ENCODE measurements at places on chromosomes 5 and 9.
A peak's percentile ranks its signal among the peaks of the same experiment; 100 is the strongest.

- DNase-seq = no peak
Measured at GRCh38 chr5:177449140-177450061, 2.8 kb downstream of the PRR7 start.

- no peak for DNase-seq
Measured at GRCh38 chr5:81317536-81317935, 16.1 kb downstream of the ZCCHC9 start.

GRCh38 chr5:139388198-139388821, 1.4 kb downstream of the MZB1 start:
- DNase-seq = peak; percentile 63

DNA sequence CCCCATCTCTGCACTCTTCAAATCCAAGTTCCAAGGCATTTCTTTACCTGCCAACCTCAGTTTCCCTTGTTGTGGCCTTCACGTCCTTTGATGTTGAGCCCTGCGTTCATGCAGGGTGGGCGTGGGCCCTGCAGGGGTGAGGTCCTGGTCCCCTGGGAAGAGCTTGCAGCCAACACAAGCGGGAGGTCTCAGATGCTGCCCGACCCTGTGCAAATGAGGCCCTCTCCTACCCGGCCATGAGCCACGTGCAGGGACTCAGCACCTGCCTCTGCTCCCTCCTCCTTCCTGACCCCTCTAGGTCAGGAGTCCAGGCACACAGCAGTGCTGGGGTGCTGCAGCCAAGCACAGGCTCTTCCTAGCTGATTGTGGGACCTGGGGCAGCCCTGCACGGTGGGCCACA, 124.5 kb downstream of the ADAMTS2 start:
- no peak for DNase-seq

- no peak for DNase-seq
Measured at GRCh38 chr5:150139334-150139733, 16.3 kb downstream of the PDGFRB start.

DNA sequence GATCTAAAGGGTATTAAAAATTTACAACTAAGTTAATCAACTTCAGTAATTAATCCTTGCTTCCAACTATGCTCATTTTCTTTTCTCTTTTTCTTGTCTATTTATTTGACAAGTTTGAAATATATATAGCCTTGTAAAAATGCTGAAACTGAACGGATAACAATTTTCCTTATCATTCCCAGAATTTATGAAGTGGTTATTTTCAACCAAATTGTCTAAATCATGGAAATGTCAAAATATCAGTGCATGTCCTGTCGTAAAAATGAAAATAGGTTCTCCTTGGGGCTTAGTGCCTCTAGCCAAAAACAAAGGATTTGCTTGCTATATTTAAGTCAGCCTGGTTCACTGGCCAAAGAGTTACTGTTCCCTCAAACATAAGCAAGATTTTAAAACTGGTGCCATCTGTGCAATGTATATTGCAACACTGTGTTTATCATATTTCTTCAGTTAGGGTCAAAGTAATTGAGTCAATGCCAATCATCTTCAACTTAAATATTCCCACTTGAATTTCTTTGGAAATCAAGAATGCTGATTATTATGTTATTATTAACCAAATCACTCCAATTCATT, 798.3 kb downstream of the MAT2B start:
- no peak for DNase-seq

GRCh38 chr9:36316611-36317317, 58.5 kb upstream of the GNE start:
- no peak for DNase-seq

DNA sequence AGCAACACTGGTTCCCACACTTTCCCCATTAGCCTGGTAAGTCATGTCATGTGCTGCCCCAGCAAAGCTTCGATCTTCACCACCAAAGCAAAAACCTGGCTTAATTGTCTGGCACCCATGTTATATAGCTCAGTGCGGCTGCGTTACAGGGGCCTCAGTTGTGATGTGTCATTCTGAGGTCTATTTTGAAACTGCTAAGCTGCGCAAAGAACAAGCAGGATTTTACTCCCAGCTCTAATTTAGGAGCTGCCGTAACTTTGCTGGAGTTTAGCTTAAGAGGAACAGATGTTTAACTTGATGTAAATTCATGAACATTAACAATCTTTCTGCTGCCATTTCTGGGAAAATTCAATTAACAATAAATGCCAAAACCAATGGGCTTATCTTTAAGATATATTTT, 274.1 kb downstream of the HSPA4 start:
- no peak for DNase-seq

GRCh38 chr9:120486835-120487234, 93.1 kb downstream of the CDK5RAP2 start:
- no peak for DNase-seq

DNA sequence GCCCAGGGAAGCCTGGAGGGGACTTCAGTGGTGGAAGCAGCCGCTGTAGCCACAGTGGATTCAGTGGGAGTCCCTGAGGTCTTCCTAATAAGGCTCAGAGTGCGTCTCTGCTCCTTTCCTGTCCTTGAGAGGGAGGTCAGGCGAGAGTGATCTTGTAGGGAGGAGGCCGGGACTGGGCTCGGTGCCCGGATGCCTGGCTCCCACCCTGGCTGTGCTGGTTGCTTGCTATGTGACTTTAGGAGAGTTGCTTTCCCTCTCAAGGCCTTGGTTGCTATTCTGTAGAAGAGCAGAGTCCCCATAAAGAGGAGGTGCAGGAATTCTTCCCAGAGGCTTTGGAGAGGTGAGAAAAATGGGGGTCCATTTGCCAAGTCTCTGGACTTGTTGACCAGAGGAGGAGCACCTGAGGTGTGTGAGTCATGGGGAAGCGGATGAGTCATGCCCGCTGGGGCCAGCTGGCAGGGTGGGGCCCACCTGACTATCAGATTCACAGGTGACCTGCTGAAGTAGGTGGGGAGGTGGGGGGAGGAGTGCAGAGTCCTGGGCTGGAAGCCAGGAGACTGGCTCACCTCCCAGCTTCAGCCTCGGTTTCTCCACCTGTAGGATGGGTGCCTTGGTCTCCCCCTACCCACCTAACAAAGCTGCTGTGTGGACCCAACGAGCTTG, 13.8 kb downstream of the GSN start:
- peak; percentile 54 for DNase-seq

- DNase-seq = no peak
Measured at GRCh38 chr5:146718609-146719008, 159.9 kb downstream of the PPP2R2B start.

Data from iPS-NIHi11 (cell line).